ENCODE measurements at places on chromosomes 12 and 14. TPM values are rescaled to one million over a fixed set of nuclear protein-coding genes. Genes with fewer than 3 reads are reported as not detected.

TPH2 gene
- total RNA-seq = not detected

DNA sequence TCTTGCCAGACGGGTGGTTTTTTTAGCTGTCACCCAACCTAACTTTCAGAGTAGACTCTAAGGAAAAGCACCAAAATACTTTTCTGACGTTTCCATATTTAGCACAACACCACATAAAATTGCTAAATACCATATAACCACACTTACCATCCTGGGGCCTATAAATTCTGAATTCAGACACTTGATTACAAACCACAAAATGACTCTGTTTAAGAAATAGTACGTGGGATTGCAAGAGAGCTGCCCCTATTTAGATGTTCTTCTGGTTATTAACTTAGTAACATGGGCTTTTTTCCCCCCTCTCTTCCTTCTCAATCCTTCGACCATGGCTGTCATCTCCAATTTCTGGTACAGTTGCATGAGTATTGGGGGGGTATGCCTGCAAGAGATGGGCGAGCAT, 287.7 kb downstream of the BMP4 start:
- H3K27ac ChIP-seq = no peak overlapping the region
- no peak overlapping the region for H3K4me3 ChIP-seq
- no peaks in the 10 kb centered on the region for H3K27me3 ChIP-seq

DNA sequence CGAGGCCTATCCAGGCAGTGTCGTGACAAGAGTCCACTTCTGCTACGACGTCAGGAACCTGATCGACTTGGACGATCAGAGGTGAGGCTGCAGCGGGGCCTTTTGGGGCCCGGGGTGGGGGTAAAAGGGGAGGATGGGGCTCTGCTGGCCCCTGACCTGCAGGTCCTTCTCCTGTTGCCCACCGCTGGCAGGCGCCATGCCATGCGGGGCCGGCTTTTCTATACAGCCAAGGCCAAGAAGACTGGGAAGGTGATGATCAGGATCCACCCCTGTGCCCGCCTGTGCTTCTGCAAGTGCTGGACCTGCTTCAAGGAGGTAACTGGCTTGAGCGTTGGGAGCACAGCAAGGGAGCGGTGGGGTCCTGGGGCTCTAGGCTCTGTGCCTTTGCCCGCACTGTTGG, 31.6 kb downstream of the NGB start:
- H3K4me3 ChIP-seq = no peak overlapping the region
- H3K4me1 ChIP-seq = no peaks in the 10 kb centered on the region
- no peak overlapping the region for H3K27ac ChIP-seq
- H3K27me3 ChIP-seq = no peaks in the 10 kb centered on the region
- H3K36me3 ChIP-seq = no peaks in the 10 kb centered on the region

DNA sequence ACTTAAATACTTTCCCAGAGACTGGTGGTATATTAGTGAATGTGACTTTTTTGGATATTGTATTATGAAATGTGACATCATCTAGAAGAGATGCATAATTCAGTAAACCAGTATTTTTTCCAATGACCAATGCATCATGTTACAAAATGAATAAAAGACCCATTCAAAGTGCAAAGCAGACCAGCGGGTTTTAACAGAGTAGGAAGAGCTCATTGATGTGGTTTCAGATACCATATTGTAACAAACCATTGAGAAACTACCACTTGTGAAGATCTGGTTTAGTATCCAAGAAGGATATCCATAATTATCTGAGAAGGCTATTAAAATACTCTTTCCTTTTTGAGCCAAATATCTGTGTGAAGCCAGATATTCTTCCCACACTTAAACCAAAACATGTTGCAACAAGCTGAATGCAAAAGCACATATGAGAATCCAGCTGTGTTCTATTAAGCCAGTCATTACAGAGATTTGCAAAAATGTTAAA, 47.7 kb downstream of the MVK start:
- no peak overlapping the region for H3K4me3 ChIP-seq
- DNase-seq = no peak
- no peak overlapping the region for H3K27ac ChIP-seq
- H3K4me1 ChIP-seq = no peaks in the 10 kb centered on the region
- peaks cover 28% of the 10 kb centered on the region for H3K27me3 ChIP-seq
- H3K36me3 ChIP-seq = no peaks in the 10 kb centered on the region

Data from activated T-helper 1 cell treated with anti-CD3 and anti-CD28 coated beads, Interleukin-12 subunit alpha, Interleukin-12 subunit beta, Interleukin-2, Interleukin-4 antibody, amounts not matched to agents 30 ng/mL and 10 ng/mL and 1 ng/mL, durations not matched to agents 14 hours and 24 hours and 36 hours (primary cell).